ENCODE measurements at places on chromosomes 5 and 9.

- DNase-seq = no peak
Observed at GRCh38 chr9:94792511-94792910, 66.0 kb downstream of the AOPEP start.

- DNase-seq = no peak
Observed at GRCh38 chr9:5688109-5688508, 59.2 kb downstream of the RIC1 start.

DNA sequence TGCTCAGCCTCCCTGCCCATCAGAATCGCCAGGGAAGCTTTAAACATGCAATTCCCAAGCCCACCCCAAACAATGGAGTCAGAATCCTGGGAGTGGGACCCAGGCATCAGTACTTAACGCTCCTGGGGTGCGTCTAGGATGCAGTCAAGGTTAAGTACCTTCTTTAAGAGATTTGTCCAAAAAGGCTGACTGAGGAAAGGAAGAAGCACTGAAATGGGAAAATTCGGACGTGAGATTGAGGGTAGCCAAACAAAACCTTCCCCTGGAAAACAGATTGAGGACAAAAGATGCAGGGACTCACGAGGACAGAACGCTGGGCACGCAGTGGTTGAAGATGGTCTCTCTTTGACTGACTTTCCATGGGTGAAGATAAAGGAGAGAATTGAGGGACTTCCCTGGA, 143.5 kb downstream of the MTX3 start:
- DNase-seq = no peak

GRCh38 chr5:116595498-116595897, 20.9 kb upstream of the SEMA6A start:
- DNase-seq = no peak

- no peak for DNase-seq
Observed at GRCh38 chr5:134920848-134921575, 16.1 kb downstream of the PCBD2 start.

- no peak for DNase-seq
Observed at GRCh38 chr5:37836235-37836591, 3.6 kb downstream of the GDNF start.

- no peak for DNase-seq
Observed at GRCh38 chr5:131661933-131662332, 26.9 kb upstream of the RAPGEF6 start.

- DNase-seq = no peak
Observed at GRCh38 chr5:320524-321229, 837 bp upstream of the AHRR start.

GRCh38 chr9:72396247-72397091, 31.5 kb upstream of the ZFAND5 start:
- no peak for DNase-seq

DNA sequence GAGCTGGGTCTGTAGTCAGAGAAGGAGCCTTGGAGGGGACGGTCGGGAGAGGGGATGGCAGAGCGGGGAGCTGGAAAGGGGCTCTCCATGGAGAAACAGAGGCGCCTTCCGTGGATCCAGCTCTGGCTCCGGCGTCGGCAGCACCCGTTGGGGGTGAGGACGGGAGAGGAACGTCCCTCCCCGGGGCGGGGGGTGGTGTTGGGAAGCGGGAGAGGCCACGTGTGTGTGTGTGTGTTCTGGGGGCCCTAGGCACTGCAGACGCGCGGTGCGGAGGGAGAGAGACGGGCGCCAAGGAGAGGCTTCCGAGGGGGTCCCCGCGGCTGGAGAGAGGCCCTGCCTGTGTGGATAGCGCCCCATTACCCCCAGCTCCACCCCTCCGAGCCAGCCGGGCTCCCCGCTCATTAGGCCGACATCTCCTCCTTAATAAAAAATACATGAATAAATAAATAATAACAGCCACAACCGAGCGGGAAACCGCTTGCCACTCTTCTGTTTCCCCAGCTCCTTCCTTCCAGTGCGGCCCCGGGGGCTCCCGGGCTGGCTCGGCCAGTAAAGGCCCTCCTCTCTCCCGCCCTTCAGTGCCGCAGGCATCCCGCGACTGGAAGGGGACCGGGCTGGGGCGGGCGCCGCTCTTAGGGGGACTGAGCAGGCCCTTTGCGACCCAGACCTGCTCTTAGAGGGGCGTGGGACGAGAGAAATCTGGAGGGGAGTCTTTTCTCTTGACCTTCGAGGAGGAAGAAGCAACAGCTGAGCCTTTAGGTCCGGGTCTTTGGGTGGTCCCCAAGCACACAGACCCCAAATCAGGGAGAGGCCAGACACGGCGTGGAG, 71.3 kb upstream of the ARAP3 start:
- no peak for DNase-seq

DNA sequence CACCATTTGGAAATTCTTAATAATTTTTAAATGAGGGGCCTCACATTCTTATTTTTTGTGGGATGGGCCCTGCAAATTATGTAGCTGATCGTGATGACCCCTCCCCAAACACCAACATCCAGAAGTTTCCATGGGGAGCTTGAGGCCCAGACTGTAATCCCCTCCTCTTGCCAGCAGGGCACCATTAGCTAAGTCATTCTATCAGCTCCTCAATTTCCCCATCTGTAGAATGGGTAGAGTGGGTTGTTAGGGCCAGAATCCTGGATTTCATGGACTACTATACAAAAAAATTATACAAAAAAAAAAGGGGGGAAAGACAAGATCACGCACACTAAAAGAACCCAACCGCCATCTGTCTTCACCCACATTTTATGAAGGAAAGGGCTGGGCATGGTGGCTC, 38.4 kb downstream of the SHB start:
- no peak for DNase-seq

GRCh38 chr5:14006823-14007520, 62.5 kb upstream of the DNAH5 start:
- no peak for DNase-seq

DNA sequence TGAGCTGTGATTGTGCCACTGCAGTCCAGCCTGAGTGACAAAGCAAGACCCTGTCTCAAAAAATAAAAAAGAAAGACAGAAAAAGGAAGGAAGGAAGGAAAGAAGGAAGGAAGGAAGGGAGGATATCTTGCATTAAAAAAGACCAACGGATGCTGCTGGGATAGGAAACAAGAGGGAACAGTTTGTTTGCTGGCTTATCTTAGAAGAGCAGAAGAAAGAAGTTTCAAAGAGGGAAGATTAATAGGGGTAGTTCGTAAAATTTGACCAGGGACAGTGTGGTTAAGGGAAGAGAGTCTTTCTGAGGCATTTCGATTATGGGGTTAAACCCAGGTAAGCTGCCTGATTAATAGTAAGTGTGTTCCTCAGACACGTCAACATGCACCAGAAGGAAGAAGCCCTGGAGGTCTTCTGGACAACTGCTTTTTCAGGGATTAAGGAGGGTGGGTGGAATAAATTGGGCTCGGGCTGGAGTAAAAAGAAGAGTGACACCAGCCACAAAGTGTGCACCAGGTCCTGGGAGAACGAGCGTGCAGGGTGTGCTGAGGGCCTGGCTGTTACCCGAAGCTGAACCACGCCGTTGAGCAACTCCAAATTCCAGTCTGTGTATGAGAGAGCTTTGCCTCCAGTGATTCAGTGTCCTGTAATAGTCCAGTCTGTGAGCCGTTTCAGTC, 24.8 kb downstream of the FYB1 start:
- DNase-seq = no peak

DNA sequence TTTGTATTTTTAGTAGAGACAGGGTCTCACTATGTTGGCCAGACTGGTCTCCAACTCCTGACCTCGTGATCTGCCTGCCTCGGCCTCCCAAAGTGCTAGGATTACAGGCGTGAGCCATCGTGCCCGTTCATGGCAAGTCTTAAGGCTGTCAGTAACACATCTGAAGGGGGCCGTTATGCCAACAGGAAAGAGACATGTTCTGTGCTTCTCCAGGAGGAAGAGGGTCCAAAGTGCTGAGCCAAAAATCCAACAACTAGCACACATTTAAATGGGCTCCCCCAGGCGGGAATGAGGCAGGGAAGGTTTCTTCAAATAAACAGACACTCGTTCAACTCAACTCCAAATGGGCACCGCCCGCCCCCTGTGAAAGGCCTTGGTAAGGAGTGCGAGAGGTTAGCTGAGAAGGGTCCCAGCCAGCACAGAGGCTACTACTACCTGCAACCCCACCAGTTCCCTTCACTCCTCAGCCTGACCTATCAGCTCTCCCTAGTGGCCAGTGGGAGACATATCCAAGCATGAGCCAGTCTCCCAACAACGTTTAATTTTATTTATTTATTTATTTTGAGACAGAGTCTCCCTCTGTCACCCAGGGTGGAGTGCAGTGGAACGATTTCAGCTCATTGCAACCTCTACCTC, 84.1 kb upstream of the DMRT1 start:
- DNase-seq = peak; percentile 10

- DNase-seq = no peak
Observed at GRCh38 chr5:155919126-155919525, 407.8 kb upstream of the SGCD start.

- no peak for DNase-seq
Observed at GRCh38 chr9:17017931-17018491, 116.8 kb upstream of the CNTLN start.

GRCh38 chr9:95053611-95054570, 263.6 kb downstream of the FANCC start:
- DNase-seq = no peak

DNA sequence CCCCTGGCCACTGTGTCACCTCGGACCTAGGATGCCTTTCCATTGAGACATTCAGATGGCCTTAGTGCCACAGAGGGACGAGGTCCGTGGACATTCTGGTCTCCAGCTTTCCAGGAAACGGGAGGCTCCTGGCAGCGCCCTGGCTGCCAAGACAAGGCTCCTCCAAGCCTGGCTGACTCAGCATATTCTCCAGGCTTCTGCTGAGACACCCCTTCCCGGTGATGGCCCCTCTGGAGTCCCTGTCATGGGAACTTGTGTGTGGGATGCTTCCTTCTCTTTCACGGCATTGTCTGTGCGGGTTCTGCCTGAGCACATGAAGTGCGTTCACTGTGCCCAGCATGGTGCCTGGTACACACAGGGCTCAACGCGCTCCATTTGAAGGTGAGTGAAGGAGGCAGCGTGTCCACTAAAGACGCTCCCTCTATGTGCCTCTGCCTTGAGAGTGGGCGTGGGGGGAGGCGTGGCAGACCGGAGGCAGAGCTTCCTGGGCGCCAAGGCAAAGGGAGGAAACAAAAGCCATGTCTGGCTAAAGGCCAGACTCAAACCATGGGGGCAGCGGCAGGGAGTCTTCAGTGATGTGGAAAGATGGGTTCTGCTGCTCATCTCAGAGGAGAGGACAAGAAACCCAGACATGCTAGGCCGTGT, 46.4 kb upstream of the PRRC2B start:
- no peak for DNase-seq

- DNase-seq = no peak
Observed at GRCh38 chr5:172905346-172906140, 53.7 kb upstream of the RPL26L1 start.

DNA sequence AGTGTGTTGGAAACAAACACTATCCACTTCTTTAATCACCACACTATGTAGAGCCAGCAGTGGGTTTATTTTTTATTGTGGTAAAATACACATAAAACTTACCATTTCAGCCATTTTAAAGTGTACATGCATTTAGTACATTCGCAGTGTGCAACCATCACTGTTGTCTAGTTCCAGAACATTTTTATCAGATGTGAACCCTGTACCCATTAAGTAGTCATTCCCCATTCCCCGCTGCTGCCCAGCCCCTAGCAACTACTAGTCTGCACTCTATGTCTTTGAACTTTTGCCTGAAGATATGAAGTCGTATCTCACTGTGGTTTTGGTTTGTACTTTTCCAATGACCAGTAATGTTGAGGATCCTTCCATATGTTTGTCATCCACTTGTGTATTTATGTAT, 30.2 kb upstream of the F2R start:
- no peak for DNase-seq

- no peak for DNase-seq
Observed at GRCh38 chr9:18800579-18800978, 232.4 kb downstream of the SAXO1 start.

- DNase-seq = no peak
Observed at GRCh38 chr5:14745753-14746152, 81.2 kb downstream of the OTULIN start.

GRCh38 chr5:51203598-51203997, 179.7 kb upstream of the ISL1 start:
- no peak for DNase-seq

DNA sequence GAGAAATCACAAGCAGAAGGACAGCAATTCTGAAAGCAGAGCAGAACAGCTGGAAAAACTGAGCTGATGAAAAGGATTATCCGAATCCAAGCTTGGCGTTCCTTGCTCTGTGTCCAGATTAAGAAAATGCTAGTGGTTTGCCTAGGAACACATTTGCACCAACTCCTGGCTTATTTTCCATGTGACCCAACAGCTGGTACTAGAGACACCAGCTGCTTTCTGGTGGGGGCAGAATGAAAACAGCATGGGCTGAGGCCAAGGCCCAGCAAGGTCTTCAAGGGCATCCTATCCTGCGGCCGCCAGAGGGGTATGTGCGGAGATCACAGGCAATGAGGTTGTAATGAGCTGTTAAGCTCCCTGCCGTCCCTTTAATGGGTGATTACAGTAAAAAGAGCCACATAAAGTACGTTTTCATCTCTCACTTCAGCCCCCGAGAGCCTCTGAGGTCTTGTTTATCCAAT, 131.5 kb downstream of the DOCK8 start:
- DNase-seq = no peak

GRCh38 chr5:55338092-55338613, 30.4 kb downstream of the MTREX start:
- no peak for DNase-seq

DNA sequence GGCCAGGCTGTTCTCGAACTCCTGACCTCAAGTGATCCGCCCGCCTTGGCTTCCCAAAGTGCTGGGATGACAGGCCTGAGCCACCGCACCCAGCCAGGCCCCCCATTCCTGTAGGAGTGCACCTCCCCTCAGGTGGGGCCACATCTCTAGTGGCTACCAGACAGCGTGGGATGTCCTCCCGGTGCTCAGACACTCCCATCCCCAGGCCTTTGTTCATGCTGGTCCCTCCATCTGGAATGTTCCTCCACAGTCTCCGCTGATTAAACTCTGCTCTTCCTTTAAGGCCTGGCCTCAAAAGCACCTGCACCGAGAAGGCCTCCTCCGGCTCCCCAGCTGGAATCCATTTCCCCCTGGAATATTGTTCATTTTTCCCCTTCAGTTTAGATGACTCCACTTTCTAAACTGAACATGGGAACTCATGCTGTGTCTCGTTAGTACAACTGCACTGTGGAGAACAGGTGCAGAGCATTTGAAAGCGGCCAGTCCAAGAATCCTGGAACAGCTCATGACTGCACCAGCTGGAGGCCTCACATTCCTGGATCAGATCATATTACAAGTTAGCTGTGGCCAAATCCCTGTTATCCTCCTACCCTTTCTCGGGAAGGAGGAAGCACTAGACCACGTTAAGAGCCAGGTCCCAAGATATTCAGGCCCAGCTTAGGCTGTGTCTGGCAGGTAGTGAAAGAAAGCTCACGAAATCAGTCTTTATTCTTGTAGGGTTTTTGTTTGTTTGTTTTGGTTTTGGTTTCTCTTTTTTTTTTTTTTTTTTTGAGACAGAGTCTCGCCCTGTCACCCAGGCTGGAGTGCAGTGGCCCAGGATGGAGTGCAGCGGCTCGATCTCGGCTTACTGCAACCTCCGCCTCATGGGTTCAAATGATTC, 10.8 kb upstream of the PRRC2B start:
- no peak for DNase-seq

- DNase-seq = no peak
Observed at GRCh38 chr9:118457171-118458000, 753.2 kb downstream of the TLR4 start.
